ENCODE measurements at places on chromosomes 16 and 17.
A peak's percentile ranks its signal among the peaks of the same experiment; 100 is the strongest.

- DNase-seq, result no peak
These were observed 1.1 kb downstream of the GGT6 start for GRCh38 chr17:4559139-4559791.

- DNase-seq, result no peak
These were observed 306.3 kb downstream of the SEC14L1 start for GRCh38 chr17:77446940-77447634.

DNA sequence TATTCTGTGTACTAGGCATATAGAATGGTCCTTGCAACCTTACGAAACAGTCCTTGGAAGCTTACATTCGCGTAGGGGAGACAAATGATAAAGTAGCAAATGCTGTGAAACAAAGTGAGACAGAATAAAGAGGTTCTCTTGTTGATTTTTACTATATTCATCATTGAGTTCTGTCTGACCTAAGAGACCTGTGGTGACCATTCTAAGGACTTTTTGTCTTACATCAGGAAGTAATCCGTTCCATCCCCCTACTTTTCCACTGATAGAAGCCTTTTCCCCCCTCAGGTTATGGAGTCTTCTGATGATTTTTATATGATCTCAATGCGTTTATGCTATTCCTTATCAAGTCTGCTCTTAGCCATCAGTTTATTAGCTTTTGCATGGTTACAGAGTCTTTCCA is 66.8 kb upstream of the RASL10B start:
- no peak for DNase-seq

GRCh38 chr17:29401258-29401657 is 11.1 kb downstream of the TAOK1 start:
- DNase-seq, result no peak

GRCh38 chr17:57475796-57476195 is 219.5 kb downstream of the MSI2 start:
- DNase-seq, result no peak

GRCh38 chr17:74360899-74361229 is 804 bp downstream of the BTBD17 start:
- DNase-seq, result no peak

GRCh38 chr16:11689031-11689840 is 21.0 kb downstream of the SNN start:
- DNase-seq, result no peak

DNA sequence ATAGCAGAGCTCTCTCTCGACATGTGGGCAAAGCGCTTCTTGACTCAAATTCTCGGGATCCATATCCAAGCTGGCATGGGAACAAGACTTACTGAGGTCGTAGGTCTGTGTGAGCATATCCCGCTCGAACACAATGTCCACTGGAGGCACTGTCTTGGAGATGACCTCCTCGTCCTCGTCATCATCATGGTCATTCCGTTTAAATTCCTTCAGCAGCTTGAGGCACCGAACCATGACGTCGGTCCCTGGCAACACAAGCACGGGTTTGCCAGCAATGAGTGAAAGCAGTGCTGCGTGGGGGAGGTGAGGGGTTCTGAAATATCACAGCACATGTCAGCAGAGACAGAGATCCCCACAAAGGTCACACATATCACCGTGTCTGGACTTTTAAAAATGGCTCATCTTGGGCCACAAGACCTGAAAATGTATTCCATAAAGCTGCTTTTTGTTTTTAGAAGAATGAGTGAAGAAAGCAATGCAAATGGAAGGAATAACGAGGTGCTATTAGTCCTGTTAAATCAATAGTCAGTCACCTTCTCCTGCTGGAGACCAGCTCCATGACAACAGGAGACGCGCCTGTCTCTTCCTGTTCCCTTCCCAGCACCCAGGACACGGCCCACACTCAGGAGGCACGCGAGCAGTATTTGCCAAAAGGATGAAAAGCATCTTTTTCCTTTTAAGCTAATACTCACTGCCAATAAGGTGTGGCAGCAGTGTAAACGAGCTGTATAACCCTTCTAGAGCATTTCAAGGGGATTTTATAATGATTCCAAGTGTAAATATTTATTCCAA is 37.9 kb downstream of the GTF3C1 start:
- peak; percentile 84 for DNase-seq

DNA sequence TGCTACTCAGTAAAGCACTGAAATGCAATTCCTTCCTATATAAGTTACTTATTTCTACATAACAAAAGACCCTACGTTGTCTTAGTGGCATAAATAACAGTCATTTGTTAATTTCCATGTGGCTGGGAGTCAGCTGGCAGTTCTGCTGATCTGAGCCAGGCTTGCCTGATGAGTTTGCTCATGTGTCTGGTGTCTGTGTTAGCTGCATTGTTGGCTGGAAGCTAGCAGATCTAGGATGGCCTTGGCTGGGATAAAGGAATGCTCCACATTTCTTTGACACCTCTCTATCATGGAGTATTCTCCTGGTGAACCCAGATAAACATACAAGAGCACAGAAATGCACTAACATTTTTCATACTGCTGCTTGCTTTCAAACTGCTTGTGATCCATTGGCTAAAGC is 264.4 kb upstream of the MON1B start:
- DNase-seq, result no peak

GRCh38 chr17:1147664-1148063 is 32.1 kb downstream of the ABR start:
- DNase-seq, result peak; percentile 83

GRCh38 chr16:51989637-51990230 is 557.2 kb downstream of the TOX3 start:
- no peak for DNase-seq

DNA sequence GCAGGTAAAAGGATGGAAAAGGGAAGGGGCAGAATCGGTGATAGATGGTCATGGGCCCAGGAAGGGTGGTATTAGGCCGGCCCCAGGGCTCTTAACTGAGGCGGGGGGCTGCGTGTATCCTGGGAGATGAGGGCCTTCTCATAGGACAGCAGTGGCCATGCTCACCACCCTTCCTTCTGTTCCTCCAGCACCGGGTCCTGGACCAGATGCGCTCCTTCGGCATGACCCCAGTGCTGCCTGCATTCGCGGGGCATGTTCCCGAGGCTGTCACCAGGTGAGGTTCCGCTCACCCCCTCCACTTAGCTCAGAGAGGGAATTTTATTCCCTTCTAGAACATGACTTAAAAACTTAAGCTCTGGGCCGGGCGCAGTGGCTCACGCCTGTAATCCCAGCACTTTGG is 2.4 kb downstream of the NAGLU start:
- DNase-seq, result no peak

GRCh38 chr16:17633181-17633951 is 162.6 kb upstream of the XYLT1 start:
- DNase-seq, result no peak

- DNase-seq, result no peak
These were observed 90.3 kb downstream of the GOSR1 start for GRCh38 chr17:30567231-30568116.

DNA sequence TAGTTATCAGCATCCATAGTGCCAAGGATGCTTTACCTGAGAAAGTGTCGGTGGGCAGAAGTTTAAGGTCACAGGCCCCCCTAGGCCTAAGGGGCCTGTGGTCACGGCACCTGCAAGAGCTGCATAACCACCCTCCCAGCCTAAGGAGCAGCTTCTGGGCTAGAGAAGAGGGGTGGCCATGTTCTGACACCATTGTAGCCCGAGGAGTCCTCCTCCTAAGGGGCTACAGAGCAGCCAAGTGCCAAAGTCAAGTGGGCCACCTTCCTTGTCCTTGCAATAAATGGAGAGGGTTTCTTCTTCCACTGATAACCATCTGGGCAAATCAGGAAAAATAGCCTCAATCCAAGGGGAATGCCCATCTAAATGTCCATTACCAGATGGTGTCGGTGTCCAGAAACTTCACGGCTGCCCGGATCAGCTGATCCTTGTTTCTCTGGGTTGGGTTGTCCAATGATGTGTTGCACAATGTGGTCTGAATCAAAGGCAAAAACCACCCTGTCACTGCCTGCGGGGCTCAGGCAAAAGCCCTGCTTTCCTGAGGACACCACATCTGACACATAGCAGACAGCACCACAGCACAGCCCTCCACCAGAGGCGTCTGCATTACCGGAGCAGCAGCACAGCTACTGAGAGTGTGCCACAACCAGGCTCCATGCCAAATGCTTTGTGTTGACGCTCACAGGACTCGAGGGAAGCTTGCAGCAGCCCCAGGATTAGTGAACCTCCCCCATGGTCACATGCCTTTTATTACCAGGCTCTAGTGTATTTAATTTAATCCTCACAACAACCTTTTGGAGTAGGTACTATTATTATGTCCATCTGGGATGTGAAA is 12.8 kb downstream of the ATPAF2 start:
- DNase-seq, result no peak

GRCh38 chr16:50015631-50016030 is 9.4 kb upstream of the CNEP1R1 start:
- no peak for DNase-seq

DNA sequence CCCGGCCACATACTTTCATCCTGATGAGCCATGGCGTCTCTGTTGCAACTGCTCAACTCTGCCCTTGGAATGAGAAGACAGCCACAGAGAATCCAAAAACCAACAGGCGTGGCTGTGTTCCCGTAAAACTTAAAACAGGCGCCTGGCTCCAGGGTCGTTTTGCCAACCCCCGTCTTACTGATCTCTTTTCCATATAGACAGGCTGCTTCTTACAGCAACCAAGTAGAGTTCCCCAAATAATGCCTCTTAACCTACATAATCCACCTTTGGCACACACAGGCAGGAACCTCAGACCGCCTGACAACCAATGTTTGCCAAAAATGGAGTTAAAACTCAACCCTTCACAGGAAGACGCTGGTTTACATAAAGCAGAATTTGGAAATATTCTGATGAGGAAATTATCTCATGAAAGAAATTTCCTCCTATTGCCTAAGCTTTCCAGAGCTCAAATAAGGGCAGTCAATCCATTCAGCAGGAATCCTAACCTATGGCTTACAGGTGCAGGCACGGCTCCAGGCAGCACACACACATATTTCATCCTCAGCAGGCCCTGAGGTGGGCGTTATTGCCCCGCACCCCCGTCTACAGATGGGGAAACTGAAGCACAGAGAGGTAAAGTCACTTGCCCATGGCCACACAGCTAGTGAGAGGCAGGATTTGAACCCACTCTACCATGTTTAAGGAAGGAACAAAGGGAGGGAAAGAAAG is 35.8 kb downstream of the LITAF start:
- DNase-seq, result no peak

DNA sequence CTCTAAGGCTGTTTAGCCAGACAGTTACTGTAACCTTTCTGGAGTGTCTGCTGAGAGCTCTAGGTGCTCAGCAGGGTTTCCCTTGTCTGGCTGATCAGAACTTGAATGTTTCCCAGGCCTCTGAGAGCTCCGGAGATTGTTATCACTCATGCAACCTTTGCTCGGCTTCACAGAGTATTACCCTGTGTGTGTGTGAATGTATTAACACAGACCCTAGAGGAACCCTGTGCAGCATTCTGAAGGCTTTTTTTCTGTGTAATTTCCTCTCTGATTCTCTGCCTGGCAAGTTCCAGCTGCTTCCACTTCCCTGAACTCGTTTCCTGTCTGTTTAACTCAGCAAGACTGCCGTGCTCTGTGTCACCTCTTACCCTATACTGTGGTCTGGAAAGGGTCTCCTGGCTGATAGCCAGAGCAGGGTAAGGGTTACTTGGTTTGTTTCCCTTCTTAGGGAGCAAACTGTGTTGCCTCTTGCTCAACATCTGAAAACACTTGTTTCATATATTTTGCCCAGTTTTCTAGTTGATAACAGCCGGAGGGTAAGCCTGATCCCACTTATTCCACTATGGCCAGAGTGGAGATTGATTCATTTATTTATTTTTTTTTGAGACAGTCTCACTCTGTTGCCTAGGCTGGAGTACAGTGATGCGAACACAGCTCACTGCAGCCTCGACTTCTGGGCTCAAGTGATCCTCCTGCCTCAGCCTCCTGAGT is 21.7 kb downstream of the PRMT7 start:
- DNase-seq, result no peak

DNA sequence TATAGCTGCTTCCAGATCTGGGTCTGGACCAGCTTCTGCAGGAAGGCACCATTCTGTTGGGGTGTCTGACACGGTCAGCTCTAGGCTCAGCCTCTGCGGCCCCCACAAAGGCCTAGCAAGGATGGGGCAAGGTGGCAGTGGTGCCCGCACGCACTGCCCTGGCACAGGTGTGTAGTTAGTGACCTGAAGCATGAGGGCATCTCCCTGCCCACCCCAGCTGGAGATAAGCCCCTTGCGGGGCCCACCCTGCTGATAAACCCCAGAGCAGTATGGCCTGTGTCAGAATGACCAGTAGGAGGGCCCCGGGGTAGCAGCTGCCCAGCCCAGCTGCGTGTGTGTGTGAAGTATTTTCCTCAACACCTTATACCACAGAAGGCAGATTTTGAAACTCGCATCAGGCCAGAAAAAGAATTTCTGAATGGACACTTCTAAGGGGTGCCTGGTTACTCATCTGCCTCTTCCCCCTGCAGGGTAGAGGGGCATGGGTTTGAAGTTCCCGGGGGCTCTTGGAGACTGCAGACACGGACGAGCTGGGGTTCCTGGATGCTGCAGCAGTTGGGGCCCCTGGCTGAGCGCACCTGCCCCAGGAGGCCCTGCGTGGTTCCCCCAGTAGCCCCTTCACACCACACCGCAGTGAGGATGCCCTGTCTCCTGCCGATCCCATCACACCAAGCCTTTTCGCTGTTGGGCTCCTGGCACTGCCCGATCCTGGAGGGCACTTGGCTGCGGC is 4.5 kb downstream of the ARHGDIA start:
- DNase-seq, result no peak

Data from ACHN (cell line).